ENCODE measurements at places on chromosomes 4 and X.

DNA sequence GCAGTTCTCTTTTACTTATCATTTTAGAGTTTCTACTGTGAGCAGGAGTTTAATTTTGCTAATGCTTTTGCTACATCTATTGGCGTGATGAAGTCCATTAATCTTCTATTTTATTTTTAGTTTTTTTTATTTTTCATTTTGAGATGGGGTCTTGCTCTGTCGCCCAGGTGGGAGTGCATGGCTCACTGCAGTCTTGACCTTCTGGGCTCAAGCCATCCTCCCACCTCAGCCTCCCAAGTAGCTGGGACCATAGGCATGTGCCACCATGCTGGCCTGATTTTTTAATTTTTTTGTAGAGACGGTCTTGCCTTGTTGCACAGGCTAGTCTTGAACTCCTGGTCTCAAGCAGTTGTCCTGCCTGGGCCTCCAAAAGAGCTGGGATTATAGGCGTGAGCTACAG is 9.4 kb downstream of the ZFX start:
- DNase-seq, result no peak

GRCh38 chr4:40579983-40580382 is 49.7 kb downstream of the RBM47 start:
- DNase-seq, result no peak

GRCh38 chr4:62344474-62344873 is 1144.3 kb downstream of the ADGRL3 start:
- no peak for DNase-seq

DNA sequence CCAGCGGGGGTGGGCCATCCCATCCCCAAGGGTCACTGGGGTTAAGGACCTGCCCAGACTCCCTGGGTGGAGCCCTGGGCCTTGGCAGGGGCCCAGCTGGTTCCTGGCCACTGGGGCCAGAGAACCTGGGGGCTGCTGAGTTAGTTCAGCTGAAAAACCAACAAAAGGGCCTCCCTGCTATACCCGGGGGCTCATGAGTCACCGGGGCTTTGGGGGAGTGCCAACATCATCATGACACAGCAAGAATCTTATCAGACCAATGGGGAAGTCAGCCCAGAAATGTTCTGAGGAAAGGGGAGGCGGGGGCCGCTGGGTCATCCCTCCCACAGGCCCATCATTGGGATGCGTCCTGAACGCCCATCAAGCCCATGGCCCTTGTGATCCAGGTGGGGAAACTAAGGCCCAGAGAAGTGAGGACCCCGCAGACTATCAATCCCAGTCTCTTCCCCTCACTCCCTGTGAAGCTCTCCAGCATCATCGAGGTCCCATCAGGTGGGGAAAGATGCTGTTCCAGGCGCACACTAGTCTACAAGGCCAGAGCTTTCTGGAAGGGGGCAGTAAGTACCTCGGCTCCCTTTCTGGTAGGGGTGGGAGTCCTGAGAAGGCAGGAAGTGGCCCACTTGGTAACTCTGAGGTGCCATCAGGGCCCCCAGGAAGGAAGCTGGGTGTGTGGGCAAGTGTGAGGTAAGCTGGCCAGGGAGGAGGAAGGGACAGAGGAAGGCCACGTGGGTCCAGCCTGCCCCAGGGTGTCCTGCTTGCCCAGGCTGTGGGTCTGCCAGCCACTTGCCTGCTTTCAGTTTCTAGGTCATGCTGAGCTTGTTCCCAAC is 4.5 kb downstream of the G6PD start:
- DNase-seq, result peak; percentile 45

Measured in activated T-cell treated with anti-CD3 and anti-CD28 coated beads for 48 hours (primary cell).